Keratinocyte (primary cell): ENCODE measurements at places on chromosomes 1 and 21.

DNA sequence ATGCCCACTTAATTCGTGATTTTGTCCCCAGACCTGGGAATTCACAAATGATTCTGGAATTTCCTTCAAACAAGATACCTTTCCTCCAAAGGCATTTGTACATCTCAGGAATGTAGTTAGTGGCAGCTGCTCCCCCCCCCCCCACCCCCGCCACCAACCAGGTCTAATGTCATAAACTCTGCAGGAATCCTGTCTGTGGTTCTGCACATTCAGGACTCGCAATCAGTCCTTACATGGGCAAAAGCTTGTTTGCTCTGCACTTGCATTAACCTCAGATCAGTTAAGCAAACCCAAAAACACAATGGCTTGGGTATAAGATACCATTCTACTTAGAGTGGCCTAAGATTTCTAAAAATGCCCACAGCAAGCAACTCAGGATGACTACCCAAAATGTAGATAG lies 143.8 kb downstream of the TGFB2 start:
- DNase-seq = no peak

DNA sequence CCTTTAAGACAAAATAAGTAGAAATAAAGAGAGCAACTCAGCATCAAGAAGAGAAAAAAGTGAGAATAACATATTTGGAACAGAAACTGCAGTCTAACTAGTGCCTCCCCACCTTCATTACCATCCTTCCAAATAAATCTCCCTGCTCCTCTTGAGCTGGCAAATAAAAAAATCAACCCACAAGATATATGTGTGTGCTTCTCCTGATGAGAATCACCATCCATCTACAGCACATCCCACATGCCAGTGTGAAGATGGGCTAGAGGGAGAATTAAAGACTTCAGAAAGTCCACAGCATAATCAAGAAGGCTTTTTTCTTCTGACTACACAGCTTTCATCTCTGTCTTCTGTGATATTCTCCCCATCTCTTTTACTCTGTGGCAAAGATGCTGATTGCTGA lies 244.1 kb downstream of the SPATA17 start:
- DNase-seq = no peak

GRCh38 chr1:89425056-89425455 lies 61.2 kb downstream of the GBP6 start:
- DNase-seq = no peak

GRCh38 chr1:25050165-25050564 lies 120.1 kb upstream of the RUNX3 start:
- no peak for DNase-seq
